ENCODE measurements at places on chromosomes 11 and 22.

DNA sequence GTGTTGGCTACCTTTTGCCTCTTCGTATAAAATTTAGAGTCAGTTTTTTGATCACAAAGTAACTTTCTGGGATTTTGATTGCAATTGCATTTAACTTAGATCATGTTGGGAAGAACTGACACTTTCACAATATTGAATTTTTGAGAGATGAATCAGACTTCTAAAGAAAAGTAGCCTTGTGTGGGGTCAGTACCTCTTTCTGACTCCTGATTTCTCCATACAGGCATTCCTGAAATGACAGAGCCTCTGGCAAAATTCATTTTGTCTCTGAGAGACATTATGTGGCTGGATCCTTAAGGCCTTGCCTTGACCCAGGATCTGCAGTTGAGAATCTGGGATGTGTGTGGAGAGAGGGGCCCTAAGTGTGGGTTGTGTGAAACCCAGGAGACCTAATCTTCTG lies 37.8 kb downstream of the PPFIBP2 start:
- DNase-seq = no peak

DNA sequence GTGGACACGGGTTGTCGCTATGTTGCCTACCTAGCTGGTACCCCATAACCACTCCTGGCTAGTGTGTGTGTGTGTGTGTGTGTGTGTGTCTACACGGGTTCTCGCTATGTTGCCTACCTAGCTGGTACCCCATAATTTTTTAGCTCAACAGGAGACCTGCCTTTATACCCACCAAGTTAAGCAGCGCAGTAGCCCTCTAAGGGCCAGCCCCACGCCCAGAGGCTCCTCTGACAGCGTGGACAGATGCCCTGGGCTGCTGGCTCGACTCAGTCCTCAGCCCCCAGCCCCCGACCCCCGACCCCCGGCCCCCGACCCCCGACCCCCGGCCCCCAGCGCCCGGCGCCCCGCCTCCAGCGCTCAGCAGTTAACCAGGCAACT lies 351 bp upstream of the AKIP1 start:
- DNase-seq = no peak

- no peak for DNase-seq
These were observed 4.1 kb upstream of the C11orf24 start for GRCh38 chr11:68275721-68276507.

GRCh38 chr11:47398011-47398410 lies 10.4 kb upstream of the SLC39A13 start:
- no peak for DNase-seq

DNA sequence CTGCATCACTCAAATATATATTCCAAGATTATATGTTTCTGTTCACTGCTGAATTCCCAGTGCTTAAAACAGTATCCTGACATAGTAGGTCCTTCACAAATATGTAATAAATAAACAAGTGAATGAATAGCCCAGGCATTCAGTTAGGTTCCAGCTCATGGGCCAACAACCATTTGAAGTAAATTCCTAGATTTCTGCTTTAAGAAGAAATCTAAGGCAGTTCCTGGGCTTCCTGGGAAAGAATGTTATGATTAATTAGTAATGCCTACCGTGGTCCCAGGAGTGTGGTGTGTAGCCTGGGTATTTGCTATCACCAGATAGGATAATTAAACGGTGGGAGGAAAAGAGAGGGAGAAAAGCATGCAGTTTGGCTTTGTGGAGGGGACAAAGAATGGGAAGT lies 576.8 kb downstream of the SOX6 start:
- DNase-seq = no peak

DNA sequence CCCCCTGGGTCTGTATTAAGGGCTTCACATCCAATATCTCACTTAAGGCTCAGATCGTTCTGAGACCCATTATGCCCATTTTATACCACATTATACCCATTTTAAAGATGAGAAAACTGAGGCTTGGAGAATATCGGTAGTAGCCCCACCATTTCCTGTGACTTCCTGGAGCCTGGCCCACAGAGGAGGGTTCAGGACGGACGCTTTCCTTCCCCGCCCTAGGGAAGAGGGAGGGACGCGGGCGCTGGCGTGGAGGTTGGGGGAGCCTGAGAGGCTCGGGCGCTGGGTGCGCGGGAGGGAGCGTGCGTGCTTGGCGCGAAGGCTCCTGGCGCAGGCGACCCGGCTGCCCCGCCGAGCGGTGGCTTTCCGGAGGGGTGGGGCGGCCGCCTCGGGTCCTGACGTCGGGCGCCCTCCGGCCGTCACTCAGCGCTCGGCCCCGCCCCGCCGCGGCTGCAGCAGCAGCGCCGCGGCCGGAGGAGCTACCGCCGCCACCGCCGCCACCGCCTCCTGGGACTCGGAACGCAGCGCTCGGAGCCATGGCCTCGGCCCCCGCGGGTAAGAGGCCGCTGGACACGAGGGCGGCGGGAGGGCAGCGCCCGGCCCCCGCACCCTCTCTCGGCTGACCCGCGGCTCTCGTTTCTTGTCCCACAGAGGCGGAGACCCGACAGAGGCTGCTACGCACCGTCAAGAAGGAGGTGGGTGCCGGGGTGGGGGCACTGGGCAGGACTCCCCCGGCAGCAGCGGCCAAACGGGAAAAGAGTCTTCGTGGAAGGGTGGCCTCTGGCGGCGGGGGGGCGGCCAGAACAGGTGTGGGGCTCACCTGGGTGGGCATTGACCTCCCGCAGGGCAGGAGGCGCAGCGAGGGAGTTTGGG lies at the start of gene SGSM1:
TSS of gene SGSM1 (plus strand) at position 422 of the 873 bp plus-strand sequence. CDS start at position 537, 115 bp downstream.
- peak; percentile 55 for DNase-seq

DNA sequence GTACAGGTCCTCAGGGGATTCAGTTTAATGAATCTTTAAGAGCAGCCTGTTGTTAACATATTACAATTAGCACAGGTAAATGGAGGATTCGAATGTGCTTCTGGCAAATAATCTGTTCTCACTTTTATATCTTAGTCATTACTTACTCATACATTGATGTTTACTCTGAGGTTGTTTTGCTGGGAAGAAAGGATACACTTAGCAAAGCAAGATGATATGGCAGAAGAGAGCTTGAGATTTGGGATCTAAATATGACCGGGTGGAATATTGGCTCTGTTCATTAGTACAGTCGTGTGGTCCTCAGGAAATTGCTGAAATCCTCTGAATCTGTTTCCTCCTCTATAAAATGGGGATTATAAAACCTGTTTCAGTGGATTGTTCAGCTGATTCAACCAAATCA lies 59.7 kb downstream of the SPON1 start:
- no peak for DNase-seq

GRCh38 chr11:110951950-110952503 lies 239.8 kb upstream of the ARHGAP20 start:
- no peak for DNase-seq

DNA sequence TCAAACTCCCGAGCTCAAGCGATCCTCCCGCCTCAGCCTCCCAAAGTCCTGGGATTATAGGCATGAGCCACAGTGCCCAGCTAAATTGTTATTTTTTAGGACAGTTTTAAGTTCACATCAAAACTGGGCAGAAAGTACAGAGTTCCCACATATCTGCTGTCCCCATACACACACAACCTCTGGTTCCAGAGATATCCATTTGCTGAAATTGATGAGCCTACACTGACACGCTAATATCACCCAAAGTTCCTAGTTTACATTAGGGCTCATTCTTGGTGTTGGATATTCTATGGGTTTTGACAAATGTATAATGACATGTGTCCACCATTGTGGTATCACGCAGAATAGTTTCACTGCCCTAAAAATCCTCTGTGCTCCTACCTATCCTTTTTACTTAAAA lies 2.7 kb upstream of the SEC14L4 start:
- DNase-seq = no peak

- DNase-seq = no peak
These were observed 23.0 kb downstream of the APLNR start for GRCh38 chr11:57214098-57214417.

GRCh38 chr11:35066783-35067423 lies 72.1 kb upstream of the CD44 start:
- no peak for DNase-seq

GRCh38 chr11:73416786-73417185 lies 40.6 kb downstream of the RELT start:
- no peak for DNase-seq

DNA sequence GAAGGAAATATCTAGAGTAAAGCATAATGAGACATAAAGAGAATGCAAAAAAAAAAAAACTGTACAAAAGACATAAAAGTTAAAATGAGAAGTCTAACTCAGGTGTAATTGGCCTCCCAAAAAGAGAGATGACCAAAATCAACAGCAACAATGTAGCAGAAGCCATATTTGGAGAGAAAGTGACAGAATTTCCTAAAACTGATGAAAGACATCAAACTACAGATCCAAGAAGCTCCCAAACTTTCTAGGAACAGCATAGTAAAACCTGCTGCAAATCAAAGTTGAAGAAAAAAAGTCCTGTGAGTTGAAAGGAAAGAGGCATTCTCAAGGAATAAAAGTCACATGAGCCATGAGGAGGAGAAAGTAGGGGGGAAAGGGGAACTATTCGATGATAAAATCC lies 231.3 kb downstream of the METTL15 start:
- no peak for DNase-seq

- DNase-seq = no peak
These were observed 71.5 kb upstream of the RTL6 start for GRCh38 chr22:44569561-44569991.

DNA sequence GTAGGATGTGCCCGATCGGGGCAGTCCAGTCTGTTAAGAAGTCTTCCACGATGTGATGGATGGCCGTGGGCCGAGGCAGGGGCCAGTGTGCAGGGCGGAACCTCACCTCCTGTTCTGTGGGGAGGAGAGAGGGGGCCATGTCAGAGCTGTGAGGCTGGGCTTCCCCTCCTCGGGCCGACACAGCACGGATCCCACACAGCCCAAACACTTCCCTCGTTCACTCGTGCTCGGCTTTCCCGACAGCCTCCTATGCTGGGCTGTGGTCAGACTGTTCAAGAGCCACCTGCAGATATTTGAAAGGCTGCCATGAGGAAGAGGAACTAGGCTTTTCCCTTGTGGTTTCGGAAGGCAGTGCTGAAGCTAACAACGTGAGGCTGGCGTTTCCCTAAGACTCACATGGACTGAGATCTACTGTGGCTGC lies 12.3 kb upstream of the TXN2 start:
- DNase-seq = no peak

DNA sequence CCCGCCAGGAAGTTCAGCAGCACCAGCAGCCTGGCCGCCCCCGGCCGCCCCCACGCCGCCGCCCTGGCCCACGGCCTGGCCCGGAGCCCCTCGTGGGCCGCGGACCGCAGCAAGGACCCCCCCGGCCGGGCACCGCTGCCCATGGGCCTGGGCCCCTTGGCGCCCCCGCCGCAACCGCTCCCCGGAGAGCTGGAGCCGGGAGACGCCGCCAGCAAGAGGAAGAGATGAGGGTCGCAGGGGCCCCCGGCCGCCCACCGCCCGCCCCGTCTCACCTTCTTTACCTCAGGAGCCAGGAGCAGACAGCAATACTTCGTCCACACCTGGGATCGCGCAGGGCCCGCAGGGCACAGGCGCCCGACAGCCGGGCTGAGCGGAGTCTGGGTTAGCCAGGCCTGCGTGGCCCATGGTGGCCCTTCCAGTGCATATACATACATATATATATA lies 115.6 kb downstream of the CACNA1I start:
- DNase-seq = no peak

DNA sequence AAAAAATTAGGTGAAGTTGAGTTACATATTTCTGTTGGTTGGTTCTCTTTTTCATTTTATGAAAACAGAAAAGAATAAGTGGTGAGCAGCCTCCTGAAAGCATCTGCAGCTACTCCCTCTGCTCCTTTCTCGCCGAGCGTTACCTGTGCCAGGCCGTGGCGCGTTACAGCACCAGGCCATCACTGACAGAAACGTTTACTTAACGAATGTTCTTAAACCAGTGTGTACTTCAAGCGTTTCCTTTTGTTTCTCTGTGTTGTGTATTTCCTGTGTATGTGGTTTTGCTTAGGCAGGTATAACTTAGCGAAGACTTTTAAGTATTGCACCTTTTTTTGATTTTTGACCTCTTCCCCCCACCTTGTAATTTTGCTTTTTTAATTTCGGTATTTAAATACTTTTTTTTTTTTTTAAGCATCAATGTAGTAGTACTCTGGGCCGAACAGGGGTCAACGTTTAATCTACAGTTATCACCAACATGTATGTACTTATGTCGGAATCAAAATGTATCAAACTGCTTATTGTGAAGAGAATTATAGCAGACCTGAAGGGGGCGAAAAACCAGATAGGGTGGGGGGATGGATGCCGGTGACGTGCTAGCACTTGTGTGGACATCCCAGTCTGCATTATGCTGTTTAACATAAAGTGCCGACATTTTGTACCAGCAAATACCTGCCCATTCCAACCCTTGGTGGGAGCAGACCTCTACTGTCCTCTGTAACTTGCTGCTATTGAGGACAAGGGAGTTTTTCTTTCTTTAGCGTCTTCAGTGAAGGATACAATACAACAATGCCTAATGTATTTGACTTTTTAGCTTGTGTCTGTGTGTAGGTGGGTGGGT lies 21.6 kb upstream of the ADSL start:
- no peak for DNase-seq

DNA sequence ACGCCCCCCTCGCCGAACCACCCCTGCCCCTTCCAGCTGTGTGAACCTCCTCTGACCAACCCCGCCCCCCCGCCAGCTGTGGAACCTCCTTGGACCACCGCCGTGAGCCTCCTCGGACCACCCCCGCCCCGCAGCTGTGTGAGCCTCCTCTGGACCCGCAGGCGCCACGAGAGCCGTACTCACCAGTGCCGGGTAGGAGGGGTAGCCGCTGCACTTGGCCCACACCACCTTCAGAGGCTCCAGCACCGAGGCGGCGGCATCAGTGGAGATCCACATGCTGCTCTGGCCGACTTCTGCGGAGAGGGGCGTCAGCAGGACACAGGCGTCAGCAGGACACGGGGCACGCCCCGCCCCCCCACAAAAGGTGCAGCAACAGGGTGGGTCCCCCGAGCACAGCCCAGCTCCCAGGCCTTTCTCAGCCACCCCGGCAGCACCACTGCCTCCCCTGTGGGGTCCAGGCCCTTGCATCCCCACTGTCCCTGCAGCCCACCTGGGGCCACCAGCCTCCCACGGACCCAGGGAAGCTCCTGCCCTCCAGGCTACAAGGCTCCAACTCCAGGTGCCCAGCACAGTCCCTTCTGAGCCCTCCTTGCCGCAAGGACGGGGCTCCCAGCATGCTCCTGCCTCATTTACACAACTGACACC lies 51.7 kb downstream of the BRD1 start:
- no peak for DNase-seq

- DNase-seq = no peak
These were observed 7.2 kb downstream of the SSTR3 start for GRCh38 chr22:37205046-37205445.

DNA sequence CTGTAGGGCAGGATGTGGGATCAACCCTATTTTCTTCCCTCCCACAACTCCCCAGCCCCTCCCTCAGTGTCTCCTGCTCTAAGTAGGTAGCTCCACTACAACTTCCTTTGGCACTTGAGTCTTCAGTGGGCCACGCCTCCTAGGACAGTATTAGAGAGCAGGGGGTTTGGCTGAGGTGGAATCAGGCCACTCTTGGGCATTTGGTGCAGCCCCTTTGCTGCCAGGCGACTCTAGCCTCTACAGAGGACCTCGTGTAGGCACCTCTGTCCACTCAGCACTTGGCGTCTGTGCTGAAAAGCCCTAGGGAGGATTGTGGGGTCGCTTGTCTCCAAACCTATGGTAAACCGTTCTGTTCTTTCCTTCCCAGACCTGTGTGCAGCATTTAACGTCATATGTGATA lies 2.7 kb downstream of the FADD start:
- no peak for DNase-seq
